ENCODE measurements at places on chromosomes 1 and 21.

GRCh38 chr1:32204943-32205361 lies 519 bp upstream of the IQCC start:
- no peak for DNase-seq

DNA sequence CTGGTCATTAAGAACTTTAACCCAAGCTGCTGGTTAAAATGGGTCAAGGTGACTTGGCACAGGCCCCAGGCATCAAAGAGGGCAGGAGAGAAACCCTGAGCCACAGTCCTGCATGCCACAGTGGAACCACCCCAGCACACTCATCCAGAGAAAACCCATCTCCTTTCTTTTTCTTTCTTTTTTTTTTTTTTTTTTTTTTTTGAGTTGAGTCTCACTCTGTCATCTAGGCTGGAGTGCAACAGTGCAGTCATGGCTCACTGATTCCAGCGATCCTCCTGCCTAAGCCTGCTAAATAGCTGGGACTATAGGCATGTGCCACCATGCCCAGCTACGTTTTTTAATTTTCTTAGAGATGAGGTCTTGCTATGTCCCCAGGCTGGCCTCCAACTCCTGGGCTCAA lies 109.2 kb upstream of the RAB4A start:
- DNase-seq: no peak

GRCh38 chr1:230501242-230501641 lies 75.1 kb upstream of the PGBD5 start:
- DNase-seq: no peak

- DNase-seq: no peak
Observed at GRCh38 chr1:77271852-77272580, 9.8 kb upstream of the AK5 start.

DNA sequence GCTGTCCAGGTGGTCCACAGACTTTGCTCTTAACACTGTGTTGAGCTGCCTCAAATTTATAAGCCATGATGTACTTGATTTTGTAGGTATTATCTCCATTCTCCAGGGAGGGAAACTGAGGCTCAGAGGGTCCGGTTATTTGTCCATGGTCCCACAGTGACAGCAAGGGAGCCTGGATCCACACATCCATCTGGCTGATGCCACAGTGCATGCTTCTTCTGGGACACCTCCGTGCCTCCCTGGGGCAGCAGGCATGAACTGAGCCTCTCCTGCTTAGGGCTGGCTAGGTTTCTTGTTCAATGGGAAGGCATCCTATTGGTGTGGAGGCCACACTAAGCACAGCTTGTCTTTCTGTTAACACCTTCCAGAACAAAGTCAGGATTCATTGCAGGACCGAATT lies 317.3 kb downstream of the AJAP1 start:
- no peak for DNase-seq

DNA sequence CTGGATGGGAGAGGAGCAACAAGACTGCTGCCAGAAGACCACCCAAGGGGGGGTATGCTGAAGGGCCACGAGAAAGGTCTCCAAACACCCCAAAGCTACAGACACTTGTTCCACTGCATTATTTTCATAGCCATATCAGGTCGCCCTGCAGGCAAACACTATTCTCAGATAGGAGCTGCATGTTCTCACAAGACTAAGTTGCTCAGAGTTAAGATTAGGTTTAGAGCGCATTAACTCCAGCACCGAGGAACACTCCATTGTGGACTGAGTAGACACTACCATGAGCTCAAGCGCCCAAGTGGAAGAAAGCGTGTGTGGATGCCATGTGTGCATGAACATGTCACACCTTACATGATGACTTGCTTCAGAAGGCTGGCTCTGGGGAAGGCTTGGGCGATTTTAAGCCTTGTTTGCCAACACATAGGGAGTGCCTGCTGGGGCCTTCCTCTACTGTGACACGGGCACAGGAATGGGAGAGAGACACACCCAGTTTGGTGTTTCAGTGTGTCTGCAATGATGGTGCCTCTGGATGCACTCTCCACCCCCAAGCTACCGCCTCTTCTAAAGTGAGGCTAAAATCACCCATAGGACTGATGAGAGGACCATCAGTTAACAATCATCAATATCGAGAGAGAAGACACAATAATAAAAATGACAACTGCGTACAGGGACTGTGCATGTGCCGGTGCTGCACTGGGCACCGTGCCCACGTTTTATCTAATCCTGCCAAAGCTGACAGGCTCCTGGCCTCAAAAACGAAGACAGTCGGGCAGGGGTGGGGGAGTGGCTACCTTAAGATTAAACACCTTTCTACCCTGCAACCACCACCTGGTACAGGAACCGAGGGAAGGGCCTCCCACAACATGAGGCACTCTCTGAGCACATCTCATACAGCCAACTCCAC lies 34.9 kb downstream of the SSBP3 start:
- DNase-seq: no peak

DNA sequence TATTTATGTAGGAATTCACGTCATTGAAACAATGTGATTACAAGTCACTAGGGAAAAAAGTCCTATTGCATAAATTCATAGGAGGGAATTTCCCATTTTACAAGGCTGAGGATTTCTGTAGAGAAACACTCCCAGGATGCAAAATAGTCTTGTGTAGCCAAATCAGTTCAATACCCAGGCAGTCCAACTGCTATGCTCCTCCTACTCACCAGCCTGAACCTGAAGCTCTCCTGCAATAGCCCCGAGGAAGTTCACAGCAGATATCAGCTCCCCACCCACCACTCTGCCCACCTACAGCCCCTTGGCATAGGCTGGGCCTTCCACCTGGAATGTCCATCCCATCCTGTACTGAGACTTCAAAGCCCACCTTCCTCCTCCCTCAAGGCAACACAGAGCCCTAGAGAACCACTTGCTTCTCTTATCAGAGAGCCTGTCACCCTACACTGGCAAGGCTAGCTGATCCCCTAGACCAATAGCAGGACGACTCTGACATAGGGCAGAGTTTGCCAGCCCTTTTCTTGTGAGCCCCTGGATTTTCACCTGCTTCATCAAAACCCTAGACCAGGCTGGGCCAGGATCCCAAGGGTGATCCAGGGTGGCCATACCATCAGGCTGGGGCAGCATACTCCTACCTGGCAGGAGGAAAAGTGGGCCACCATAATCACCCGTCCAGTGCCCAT lies 1.5 kb downstream of the LSS start:
- no peak for DNase-seq

DNA sequence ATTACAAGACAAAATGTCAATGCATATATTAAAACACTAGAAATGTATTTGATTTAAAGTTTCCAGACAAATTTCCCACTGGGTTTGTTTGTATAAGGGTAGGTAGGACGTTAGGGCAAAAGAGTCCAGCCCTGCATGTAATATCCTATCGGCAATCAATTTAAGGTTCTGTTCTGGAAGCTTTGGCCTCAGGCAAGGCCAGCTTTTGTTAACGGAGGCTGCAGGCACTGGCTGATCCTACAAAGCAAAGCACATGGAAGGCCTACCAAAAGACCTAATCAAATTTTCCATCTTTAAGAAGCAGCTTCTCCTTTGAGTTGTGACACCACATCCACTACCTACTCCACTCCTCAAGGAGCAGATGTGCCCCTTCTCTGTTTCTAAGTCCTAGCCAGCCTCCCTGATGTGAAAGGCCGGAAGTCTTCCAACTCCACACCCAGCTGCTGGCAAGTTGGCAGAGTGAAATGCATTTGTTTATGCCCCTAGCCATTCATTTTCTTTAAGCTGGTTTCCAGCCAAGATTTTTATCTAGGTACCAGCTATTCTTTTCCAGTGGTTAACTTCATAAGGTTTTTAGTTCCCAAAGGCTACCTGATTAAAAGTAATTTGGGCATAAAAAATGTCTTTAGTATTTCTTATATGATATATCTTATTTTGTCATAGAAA lies 452.6 kb downstream of the PTBP2 start:
- DNase-seq: no peak

GRCh38 chr21:17048974-17049373 lies 463.9 kb upstream of the CXADR start:
- DNase-seq: no peak

- DNase-seq: peak; percentile 87
Observed at GRCh38 chr1:24416666-24417391, 1.2 kb downstream of the NIPAL3 start.

DNA sequence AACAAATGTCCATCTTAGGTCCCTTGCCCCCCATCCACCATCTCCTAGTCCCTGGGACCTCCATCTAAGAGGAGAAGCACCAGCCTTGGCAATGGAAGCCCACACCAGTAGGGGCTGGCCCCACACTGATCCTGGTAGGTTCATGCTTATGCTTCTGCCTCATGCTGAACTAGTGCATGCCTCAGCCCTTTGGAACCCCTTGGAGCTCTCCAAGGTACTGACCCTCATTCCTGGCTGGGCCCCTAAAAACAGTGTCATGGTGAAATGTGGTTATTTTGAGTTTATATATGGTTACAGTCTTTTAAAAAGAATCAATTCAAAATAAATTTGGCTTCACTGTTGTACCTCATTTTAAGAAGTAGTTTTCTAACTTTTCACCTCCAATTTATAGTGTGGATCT lies 108.3 kb downstream of the HIVEP3 start:
- DNase-seq: peak; percentile 78

Measured in activated CD8-positive, alpha-beta T cell treated with anti-CD3 and anti-CD28 coated beads, Interleukin-2, amount 10 ng/mL, durations not matched to agents 7 days and 5 days (primary cell).